ENCODE measurements at places on chromosomes 13 and 19.

GRCh38 chr13:71912524-71912923 is 45.5 kb upstream of the DACH1 start:
- no peak for DNase-seq

DNA sequence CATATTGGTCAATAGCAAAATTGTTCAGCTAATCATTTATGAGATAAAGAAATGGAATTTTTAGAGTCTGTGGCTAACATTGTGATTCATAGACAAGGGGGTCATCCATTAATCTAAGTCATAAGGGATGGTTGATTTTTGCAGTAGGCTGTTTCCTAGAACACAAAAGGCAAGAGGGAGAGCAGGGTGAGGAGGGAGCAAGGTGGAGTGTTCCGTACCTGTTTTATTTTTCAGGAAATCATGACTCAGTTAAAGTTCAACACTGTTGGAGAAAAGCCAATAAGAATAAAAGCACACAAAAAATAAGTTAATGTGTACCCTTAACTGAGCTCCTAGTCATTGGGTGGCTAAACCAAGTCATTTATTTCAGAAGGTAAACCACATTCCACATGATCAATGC is 512.4 kb upstream of the ATXN8OS start:
- DNase-seq = no peak

- no peak for DNase-seq
Observed at GRCh38 chr19:50030225-50030624, 4.4 kb downstream of the ZNF473 start.

GRCh38 chr19:31392464-31392863 is 43.2 kb upstream of the TSHZ3 start:
- DNase-seq = no peak

DNA sequence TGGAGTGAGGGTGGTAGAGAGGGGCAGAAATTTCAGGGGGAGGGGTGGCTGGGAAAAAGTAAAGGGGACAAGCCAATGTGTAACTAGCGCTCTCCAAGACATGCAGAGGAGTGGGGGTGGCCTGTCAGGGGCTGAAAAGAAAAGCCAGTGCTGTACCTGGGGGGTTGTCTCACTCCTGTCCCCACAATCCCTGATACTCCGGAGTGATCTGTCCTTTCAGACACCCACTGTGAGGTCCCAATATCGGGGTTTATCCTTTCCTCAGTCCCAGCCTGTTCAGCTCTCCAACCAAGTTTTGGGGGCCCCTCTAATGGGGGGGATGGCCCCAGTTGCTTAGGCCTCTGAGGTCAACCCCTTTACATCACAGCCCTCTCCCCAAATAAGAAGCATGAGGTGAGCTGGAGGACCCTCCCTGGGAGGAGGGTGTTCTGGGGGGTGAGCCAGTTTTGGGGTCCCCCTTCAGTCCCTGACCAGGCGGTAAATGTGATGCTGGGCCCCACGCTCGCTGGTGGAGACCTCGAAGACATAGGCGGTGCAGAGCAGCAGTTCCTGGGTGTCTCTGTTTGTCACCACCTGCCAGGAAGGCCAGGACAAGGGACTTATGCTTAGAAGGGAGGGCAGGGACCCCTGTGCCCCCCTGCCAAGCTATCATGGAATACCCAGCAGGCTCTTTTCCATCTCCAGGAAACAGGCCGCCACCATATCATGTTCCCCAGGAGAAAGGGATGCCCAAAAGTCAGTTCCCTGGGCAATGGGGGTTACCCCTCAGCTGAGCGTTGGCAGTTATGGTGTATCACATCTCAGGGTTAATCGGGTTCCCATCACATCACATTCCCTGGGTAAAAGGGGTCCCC is 5.9 kb downstream of the CD37 start:
- no peak for DNase-seq

GRCh38 chr13:76307142-76307541 is 579.1 kb downstream of the KCTD12 start:
- DNase-seq = no peak

- DNase-seq = no peak
Observed at GRCh38 chr13:88376760-88377388, 705.7 kb downstream of the SLITRK5 start.

DNA sequence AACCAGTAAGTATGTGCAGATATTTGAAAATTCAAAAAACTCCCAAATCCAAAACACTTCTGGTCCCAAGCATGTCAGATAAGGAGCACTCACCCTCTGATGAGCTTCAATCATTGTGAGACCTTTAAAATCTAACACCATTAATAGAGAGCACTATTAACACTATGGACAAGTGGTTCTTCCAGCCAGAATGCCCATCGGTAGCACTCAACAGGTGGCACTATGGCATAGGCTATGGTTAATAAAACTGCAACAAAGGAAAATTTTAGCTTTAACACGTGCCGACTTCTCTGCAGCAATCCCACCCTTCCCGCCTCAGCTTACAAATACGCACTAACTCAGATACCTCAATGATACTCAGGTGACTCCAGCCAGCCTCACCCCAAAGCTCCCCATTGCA is 62.3 kb downstream of the COL4A2 start:
- no peak for DNase-seq

DNA sequence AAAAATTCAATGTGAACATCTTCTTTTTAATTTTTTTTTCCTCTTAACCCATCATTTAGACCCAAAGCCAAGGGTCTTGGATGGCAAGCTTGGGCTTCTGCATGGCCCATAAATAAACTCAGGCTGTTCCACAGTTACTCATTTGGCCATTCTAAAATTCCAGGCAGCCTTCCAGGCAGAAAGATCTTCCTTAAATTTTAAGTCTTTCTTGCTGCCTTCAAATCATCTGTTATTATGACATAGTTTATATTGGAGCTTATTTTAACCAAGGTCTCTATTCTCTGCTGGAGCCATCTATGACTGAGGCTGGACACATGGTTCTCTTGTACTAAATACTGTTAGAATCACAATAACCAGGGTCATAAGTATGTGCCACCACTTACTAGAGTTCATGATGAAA is 317.3 kb upstream of the MAB21L1 start:
- no peak for DNase-seq

DNA sequence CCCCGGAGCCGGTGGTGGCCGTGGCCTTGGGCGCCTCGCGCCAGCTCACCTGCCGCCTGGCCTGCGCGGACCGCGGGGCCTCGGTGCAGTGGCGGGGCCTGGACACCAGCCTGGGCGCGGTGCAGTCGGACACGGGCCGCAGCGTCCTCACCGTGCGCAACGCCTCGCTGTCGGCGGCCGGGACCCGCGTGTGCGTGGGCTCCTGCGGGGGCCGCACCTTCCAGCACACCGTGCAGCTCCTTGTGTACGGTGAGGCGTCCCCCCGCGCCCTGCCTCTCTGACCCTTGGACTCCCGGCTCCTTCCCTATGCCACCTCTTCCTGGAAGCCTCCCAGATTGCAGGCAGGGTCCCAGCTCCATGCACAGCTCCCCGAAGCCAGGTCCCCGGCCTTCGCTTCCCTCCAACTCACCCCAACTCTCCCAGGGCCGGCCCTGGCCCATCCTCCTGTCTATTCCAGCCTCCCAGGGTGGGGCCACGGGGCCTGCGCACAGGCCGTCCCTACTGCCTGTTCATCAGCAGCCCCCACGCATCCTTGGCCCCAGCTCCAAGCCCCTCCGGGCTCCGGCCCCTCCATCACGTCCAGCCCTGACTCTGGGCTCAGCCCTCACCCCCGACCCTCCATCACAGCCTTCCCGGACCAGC is 1.7 kb downstream of the MADCAM1 start:
- no peak for DNase-seq

- DNase-seq = no peak
Observed at GRCh38 chr13:43988302-43988701, 108.6 kb downstream of the LACC1 start.

DNA sequence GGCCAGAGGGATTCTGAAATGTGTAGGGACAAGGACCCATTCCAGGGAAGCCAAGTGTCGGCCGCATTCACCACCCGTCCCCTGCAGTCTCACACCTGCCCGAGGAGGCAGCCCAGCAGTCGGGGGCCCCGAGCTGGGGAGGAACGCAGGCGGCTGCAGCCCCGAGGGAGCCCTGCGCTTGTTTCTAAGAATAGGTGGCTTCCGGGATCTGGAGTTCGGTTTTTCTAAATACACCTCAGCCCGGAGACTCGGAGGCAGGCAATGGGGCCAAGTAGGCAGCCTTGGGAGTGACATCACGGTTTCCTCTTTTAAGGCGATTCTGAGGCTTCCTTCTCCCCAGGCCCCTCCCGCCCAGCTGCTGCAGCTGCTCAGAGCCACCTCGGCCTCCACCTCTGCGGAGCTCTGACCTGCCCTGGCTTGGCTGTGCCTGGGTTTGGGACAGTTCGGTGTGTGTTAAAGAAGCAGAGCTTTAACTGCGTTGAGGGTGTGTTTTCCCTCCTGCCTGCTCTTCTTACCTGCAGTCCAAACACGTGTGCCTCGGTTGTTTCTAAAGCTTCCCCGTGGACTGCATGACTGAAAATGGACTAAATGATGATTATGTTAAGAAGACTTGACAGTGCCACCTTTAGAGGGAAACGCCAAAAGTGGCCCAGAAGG is 80.5 kb downstream of the COL4A2 start:
- DNase-seq = peak; percentile 51

DNA sequence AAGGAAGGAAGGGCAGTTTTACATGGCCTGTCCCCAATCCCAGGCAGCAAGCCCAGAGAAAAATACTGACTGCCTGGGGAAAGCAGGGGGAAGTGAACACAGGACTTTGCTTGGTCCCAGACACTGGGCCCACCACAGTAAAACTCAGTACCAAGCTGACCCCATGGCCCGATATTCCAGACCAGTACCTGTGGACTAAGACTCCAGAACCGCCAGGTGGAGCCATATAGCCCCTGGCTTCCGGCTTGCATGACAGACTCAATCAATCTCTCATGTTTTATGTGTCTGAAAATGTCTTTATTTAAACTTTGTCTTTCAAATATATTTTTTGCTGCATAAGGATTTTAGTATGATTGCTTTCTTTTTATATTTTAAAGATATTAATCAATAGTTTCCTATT is 767.9 kb upstream of the SLITRK6 start:
- DNase-seq = no peak

- no peak for DNase-seq
Observed at GRCh38 chr19:12287958-12288500, 6.7 kb downstream of the ZNF44 start.

DNA sequence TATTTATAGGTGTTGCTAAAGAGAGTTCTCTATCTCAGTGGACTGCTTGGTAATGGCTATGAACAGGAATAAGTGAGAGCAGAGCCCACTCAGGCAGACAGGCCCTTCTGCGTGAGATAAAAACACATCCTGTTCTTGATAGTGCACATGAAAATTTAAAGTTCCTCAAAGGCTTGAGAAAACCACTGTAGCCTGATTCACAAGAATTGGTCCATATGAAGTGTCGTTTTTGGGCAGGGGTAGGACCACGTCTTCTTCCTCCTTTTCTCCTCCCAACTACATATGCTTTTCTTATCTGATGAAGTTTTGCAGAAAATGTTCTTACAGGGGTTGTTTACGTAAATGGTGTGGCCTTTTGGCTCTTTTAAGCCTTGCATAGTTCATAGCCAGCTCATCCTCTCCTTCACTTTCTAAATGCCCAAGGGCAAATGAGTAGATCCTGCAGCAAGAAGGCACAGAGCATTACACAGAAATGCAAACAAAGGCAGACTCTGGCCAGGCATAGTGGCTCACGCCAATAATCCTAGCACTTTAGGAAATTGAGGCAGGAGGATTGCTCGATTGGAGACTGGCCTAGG is 53.8 kb downstream of the RNF6 start:
- no peak for DNase-seq

- no peak for DNase-seq
Observed at GRCh38 chr19:5926641-5927440, 12.8 kb downstream of the CAPS start.

- DNase-seq = no peak
Observed at GRCh38 chr13:113005076-113005865, 36.3 kb downstream of the MCF2L start.

- no peak for DNase-seq
Observed at GRCh38 chr13:26987486-26988013, 184.1 kb downstream of the USP12 start.

DNA sequence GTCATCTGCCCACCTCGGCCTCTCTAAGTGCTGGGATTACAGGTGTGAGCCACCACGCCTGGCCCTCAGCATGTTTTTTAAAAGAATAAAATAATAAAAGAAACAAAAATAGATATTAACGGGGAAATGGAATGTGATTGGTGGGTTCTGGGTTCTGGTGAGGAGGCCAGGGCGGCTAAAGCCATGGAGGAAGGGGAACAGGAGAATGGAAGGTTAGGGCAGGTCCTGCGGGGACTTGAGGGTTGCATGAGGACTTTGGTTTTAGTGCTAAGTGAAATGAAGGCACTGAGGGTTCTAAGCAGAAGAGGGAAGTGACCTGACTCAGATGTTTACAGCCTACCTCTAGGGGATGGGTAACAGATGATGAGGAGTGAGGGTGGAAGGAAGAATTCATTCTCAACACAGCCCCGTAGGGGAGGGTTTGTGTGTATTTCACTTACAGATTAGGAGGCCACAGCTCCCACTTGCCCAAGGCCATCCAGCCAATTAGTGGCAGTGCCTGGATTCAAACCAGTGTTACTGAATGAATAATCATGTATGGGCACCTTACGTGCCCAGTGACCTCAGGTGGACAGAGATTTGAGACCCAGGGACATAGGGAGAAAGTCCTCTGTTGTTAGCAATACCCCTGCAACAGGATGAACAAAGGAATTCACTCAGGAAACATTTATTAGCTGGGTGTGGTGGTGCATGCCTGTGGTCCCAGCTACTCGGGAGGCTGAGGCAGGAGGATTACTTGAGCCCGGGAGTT is 6.7 kb upstream of the MRPL4 start:
- DNase-seq = no peak

DNA sequence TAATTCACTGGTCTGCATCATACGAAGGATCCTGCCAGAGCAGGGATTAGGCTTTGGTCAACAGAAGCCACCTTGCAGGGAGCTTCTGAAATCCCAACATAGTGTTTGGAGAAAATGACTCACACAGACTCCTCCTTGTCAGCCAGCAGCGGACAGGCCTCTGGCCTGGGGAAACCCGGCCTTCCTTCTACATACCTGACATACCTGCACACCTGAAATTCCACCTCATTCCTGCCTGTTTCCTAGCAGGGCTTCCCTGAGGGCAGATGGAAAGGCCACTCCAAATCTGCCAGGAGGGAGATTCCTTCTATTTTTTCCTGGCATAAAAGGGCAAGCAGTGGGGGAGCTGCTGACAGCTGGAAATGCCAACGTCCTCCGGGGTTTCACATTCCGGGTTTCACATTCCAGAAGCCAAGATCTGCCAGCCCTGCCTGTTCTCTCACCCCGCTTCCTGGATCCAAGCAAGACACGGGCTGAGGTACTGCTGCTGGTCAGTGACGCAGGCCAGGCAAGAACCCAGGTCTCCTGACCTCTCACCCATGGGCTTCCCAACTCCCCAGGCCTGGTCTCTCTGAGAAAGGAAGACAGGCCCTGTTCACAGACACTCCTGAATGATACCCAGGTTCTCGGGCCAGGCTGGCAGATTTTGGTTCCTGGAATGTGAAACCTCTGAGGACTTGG is 18.2 kb upstream of the IGFL1 start:
- DNase-seq = no peak
